ENCODE measurements at places on chromosomes 7 and 10.

DNA sequence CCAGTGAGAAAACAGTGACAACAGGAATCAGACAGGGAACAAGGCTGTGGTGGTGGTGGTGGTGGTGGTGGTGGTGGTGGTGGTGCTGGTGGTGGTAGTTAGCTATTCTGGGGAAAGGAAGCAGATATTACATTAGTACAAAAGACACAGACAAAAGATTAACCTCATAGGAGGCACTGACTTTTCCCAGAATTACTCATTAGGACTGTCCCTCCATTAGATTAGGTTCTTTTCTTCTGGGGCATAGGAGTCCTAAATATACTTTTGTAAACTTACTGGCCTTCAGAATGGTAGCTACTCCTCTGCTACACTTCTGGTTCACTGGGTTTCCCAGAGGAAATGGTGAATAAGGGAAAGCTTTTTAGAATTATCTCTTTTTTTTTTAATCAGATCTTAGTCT, 156.6 kb upstream of the SEMA3D start:
- no peak for DNase-seq

DNA sequence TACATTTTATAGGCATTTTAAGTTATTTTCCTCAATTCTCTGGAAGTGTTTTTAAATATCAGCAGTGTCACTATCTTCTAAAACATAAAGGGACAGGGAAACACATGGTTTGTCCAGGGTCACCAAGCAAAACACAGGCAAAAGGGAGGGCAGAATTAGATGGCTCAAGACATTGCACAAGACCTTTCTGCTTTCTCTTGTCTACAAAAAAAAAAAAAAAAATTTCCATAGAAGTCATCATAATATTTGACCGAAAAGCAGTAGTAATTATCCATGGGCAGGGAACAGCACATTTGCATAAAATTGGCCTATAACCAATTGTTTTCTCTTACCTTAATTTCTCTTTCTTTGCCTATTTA, 703.1 kb upstream of the FZD8 start:
- no peak for DNase-seq

GRCh38 chr7:140982508-140982907, 32.2 kb downstream of the MRPS33 start:
- no peak for DNase-seq

GRCh38 chr10:102327641-102328040, 67.9 kb upstream of the NFKB2 start:
- DNase-seq = no peak

DNA sequence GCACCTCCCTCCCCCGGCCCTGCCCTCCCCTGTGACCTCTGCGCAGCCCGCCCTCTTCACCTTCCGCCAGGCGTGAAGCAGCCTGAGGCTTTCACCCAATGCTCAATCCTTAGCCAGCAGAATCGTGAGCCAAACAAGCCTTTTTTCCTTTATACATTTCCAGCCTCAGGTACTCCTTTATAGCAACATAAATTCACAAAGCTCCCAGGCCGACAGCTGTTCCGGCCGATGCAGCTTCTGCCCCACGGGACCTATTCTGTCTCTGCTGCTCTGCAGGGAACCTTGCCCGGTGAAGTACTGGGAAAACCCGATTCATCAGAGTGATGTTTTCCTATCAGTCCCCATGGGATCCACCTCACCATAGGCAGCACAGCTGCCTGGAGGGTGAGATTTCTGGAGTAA, 87.4 kb downstream of the CHST15 start:
- DNase-seq = no peak

DNA sequence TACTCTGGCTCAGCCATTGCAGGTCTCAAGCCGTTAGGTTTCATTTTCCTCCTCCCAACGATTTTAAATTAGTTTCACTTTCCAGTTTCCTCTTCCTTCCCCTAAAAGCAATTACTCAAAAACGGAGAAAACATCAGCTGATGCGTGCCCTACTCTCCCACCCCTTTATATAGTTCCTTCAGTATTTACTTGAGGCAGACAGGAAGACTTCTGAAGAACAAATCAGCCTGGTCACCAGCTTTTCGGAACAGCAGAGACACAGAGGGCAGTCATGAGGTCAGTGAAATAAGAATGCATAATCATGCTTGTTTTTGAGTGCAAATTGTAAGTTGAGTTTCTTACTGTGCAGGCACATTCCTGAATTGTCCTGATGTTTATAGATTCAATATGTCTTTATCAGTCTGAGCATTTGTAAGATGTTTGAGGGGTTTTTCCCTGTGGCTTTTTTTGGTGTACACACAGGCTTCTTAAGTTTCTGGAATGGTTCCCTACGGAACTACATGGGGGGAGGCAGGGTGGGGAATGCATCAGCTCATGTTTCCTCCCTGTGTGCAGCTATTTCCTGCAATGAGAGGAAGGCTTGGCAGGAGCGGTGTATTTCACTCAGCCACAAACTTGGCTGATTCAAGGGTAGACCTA, at the start of gene IFIT3:
IFIT3 (plus strand) TSS at position 195 of the 639 bp plus-strand sequence; CDS start at position 272, 77 bp downstream.
- no peak for DNase-seq

DNA sequence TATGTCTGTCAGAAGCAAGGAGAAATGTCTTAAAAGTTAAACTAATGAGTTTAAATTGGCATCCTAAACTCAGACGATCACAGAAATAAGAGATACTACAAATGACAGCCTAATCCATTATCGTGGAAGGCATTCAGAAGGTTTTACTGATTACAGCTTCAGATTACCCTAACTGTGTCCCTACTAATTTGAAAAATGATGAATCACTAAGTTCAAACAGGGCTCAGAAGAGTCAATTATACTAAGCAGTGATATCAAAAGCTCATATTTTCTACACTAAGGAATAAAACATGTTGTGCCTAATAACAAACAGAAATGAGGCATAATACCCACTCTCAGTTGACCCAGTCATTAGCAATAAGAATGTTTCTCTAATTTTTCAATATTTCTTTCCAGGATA, 152.0 kb upstream of the NRBF2 start:
- DNase-seq = no peak

GRCh38 chr10:106185951-106186350, 978.6 kb downstream of the SORCS1 start:
- DNase-seq = no peak

GRCh38 chr7:135536150-135536549, 21.6 kb upstream of the NUP205 start:
- no peak for DNase-seq

DNA sequence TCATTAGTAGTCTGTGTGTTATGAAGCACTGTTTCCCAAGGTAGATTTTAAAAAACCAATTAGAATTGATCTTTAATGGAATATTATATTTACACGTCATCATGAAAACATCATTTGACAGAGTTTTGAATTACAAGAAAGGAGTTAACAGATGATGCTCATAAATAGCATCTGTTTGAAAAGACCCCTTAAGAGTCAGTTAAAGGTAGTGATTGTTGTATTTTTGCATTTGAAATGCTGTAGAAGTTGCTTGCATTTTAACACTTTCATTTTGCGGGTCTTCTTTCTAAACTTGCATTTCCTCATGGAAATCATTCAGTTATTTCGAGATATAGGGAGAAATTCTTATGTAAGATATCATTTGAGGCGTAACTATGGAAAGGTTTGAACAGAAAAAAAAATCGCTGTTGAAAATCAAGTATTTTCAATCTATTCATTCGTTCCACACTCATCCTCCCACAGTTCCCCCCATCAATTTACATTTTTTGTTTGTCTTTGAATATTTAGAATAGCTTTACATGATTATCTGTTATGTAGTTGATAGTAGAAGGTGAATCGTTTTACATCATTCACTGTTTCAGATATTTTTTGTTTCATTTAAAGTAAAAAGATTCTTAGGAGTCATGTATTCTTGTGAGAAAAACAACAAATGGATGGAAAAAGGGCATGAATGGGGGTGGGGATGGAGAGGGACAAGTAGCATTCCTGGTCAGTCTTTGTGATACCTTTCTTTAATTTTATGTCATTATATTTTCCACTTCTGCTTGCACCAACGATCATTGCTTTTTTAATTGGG, 3.0 kb upstream of the SKIDA1 start:
- DNase-seq = no peak

DNA sequence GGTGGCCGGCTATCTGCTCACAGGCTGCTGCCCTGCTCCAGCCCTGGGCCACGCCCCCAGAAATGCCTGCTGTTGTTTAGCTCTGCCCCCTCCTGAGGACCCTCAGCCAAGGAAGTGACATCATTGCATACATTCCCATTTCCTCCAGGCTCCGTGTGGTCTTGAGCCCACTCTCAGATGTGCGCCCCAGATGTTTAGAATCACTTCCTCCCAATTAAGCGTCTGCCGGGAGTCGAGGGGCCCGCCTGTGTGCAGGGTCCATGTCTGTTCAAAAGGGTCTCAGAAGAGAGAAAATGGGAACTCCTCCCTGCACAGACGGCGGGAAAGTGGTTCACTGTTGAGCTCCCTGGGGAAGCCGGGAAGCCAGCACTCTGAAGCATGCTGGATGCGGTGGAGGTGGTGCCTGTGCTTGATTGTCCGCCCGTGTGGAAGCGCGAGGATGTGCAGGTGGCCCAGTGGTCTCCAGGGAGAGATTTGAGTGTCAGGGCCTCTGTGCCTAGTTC, 116.9 kb upstream of the PPIF start:
- DNase-seq = no peak

DNA sequence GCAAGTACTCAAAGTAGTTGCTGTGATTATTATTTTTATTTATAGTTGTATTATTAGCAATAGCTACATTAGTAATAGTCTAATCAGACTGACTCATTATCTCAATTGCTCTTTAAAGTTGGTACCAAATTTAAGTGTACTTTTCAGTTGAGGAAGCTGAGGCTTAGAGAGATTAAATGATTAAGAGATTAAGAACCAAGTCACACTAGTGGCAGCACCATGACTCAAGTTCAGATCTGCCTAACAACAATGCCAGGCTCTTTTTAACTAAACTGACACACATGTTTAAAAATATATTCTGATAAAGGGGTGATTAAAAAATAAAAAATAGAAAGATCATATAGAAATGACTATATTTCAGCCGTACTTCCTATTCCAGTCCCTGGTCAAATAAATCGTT, 42.0 kb downstream of the FZD1 start:
- DNase-seq = no peak

DNA sequence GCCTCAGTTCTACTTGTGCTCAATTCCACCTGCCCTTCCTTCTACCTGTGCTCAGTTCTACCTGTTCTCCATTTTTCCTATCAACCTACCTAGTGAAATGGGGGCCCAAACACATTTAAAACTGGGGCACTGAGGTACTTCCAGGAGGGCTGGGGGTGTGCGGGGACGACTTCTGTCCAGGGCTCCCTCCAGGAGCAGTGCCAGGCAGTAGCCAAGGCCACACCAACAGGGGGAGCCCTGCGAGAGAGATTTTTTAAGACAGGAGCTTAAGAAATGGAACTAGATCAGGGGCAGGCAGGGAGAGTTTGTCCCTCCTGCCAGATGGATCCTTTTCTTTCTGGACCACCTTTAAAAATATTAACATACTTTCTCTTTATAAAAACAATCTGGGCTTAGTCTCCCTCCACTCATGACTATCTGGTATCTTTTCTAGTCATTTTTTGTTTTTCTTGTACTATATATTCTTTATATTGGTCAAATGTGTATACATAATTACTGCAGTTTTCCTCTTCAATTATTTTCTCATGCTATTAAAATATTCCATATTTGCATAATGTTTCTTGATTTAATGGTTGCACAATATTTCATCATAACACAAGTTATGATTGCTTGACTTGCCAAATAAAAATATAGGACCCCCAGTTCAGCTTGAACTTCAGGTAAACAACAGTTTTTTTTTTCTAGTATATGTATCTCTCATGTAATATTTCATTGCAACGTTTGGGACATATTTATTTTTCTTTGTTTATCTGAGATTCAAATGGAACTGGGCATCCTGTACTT, 47.3 kb upstream of the INSYN2A start:
- DNase-seq = no peak

Measured in activated naive CD8-positive, alpha-beta T cell treated with anti-CD3 and anti-CD28 coated beads, Interleukin-2, amount 50 U/mL, for 16 hours (primary cell).